Gastroesophageal sphincter (tissue), 4 donors: ENCODE measurements at places on chromosomes 12 and 14. TPM values are rescaled to one million over a fixed set of nuclear protein-coding genes. Genes with fewer than 3 reads are reported as not detected.
A peak's percentile ranks its signal among the peaks of the same experiment; 100 is the strongest.

DNA sequence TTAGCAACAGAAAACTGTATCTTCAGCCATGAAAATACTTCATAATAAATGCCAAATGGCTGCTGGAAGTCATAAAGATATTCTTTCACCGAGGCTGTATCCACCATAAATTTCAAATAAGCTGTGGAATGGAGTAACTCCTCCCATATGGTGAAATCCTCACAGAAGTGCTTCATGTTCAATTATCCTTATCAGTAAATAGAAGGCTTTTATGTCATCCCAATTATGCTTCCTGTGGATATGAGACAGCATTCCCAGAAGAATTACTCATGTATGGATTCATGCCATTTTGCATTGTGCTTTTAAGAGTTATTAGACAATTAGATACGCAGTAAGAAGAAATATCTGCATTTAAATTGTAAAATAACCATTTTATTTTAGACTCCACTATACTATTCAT is 99.0 kb downstream of the RTN1 start:
- ATAC-seq, result no peak

GRCh38 chr14:99982537-99983250 is 82.5 kb upstream of the EVL start:
- peak; percentile 71 for ATAC-seq

DNA sequence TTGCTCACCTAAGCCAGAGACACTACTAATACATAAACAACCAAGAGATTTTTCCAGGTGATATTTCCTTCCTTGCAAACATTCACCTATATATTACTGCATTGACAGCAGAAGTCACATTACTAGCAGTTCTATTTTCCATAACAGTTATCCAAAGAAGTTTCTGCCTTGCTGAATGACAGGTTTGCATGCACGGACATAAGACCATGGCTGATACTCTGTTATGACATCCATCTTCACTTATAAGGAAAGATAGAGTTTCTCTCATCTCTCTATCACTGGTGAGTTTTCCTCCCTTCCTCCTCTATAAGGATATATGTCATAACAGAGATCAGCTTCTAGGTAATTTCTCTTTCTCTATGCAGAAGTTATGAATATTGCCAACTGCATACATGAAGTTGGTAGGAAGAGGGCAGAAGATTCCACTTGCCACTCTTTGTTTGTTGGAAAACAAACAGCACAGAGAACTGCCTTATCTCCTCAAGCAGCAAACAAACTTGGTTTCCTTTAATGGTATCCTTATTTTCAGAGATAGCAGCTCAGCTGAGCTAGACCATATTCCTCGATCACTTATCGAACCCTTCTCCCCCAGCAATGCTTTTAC is 557.0 kb downstream of the VRK1 start:
- no peak for ATAC-seq

GRCh38 chr12:81558031-81558430 is 201.1 kb downstream of the PPFIA2 start:
- ATAC-seq, result no peak

DNA sequence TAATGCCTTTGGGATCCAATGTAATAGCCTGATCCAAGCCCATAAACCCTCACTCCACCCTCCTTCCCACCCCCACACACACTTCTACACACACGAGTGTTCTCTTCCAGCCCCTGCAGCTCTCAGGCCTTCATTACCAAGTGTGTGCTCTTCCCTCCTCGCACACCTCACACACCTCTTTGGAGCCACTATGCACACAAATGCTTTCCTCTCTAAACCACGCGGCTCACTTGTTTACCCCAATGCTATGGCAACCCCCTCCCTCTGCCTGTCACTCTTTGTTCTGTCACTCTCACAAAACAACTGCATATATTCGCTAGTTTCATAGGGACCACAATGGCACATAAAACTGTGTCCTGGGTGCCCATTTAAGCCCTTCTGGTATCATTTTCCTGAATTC is 35.1 kb downstream of the PPP2R5E start:
- no peak for ATAC-seq

DNA sequence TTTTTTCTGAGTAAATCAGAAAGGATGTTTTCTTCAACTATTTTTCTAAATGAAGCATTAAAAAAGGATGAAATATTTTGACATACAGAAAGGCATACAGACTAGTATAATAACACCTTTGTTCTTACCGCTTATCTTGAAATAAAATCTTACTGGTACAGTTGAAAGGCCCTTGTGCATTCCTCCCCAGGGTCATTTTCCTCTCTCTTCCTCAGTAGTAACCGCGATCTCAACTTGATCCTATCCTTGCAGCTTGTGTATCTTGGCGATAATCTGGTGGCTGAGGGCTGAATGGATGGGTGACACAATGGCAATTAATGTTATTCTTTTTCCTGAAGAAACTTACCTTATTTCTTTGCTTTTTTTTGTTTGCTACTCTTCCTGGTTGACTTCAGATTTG is 18.5 kb downstream of the GAS2L3 start:
- no peak for ATAC-seq

GRCh38 chr14:79369359-79370332 is 841.7 kb downstream of the DIO2 start:
- peak; percentile 91 for ATAC-seq

GRCh38 chr12:3122841-3123678 is 45.9 kb downstream of the TSPAN9 start:
- ATAC-seq, result peak; percentile 85

The SCN8A gene
- 0.47 TPM for total RNA-seq

The SPTSSA gene
- 28.9 TPM for total RNA-seq
